ENCODE measurements at places on chromosomes 1 and 21. TPM values are rescaled to one million over a fixed set of nuclear protein-coding genes. Genes with fewer than 3 reads are reported as not detected.

The FOXD2 gene
- 0.18 TPM for total RNA-seq

The SLAMF6 gene
- not detected for total RNA-seq

The CEP350 gene
- 26.0 TPM for total RNA-seq

The KCNQ4 gene
- under 0.01 TPM for total RNA-seq

The BMP8B gene
- under 0.01 TPM for total RNA-seq

The HORMAD1 gene
- not detected for total RNA-seq

The HAPLN2 gene
- 2.3 TPM for total RNA-seq

The AMY1C gene
- not detected for total RNA-seq

The SYF2 gene
- 31.6 TPM for total RNA-seq

The OR6N2 gene
- not detected for total RNA-seq

Data from cardiac atrium fibroblast (primary cell).